ENCODE measurements at places on chromosomes 6 and 20.
A peak's percentile ranks its signal among the peaks of the same experiment; 100 is the strongest.

DNA sequence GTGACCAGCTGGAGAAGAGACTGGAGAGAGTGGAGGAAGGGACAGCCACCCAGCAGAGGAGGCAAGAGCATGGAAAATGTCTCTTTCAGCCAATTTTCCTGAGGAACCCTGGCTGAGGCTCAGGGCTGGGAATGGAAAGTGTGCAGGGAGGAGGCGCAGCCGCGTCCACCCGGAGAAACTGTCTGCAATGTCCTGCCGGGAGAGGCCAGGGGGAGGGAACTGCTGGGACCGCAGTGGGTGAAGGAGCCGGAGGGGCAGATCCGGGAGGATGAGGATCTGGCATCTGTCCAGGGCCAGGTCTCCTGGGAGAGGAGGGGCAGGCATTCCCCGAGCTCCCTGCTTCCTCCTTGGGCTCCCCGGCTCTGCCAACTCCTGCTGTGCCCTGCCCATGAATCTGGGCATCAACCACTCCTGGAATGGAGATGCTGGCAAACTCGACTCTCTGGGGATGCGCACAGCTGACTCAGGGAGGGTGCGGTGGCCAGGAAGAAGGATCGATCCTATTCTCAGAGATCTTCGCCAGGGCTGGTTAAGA lies 17.4 kb upstream of the HM13 start:
- no peak for DNase-seq

DNA sequence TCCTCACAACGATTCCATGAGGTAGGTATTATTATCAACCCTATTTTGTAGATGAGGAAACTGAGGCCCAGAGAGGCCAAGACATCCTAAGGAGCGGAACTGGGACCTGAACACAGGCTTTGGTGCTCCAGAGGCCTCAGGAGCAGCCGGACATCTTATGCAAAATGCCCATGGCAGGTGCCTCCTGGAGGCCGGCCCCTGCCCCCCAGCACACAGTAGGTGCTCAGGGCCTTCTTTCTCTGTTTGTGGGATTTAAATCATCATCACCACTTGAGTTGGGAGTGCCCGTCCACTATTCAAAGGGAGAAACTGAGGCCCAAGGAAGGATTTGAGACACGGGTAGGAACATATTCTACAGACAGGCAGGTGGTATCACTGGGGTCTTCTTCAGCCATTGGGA lies 41.2 kb downstream of the CEBPB start:
- no peak for DNase-seq

- no peak for DNase-seq
Observed at GRCh38 chr6:141562186-141562811, 570.4 kb upstream of the GJE1 start.

DNA sequence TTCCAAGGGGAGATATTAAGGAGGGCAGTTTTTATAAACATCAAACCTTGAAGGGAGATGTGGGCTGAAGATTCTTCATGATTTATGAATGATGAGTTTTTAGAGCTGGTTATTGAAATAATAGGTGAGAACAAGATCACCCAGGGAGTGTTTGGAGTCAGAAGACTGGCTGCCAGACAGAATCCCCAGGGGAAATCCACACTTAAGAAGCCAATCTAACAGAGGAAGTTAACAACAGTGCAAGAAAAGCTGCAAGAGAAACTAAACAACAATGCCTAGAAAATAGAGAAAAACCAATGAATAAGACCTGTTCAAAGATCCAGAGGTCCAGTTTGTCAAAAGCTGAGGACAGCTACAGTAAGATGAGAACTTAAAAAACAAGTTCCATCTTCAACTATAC lies 167.9 kb upstream of the MAN1A1 start:
- no peak for DNase-seq

GRCh38 chr20:1391640-1392442 lies 1.0 kb downstream of the FKBP1A start:
- no peak for DNase-seq

DNA sequence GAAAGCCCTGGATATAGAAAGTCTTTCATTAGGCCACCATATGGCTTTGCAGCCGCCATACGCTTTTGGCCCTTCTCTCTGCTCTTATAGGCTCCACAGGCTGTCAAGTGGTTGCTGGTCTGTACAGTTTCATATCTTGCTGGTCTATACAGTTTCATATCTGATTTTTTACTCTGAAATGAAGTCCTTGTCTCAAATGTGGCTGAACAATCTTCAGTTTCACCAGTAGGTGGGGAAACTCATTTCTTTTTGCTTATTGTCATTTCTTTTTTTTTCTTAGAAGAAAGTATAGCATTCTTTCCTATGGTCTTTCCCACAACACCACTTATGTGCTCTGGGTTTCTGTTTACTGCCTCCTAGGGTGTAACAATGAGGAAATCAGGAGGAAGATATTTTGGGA lies 771.4 kb upstream of the MMS22L start:
- DNase-seq = no peak

GRCh38 chr20:23096097-23096496 lies 10.0 kb upstream of the CD93 start:
- DNase-seq = no peak

GRCh38 chr20:2921506-2921905 lies 48.2 kb downstream of the PTPRA start:
- no peak for DNase-seq

GRCh38 chr6:71419217-71420094 lies 130.8 kb downstream of the OGFRL1 start:
- no peak for DNase-seq

GRCh38 chr6:36120979-36121786 lies 9.1 kb upstream of the MAPK13 start:
- DNase-seq = peak; percentile 54

- DNase-seq = no peak
Observed at GRCh38 chr6:91291071-91291470, 704.2 kb upstream of the MAP3K7 start.

DNA sequence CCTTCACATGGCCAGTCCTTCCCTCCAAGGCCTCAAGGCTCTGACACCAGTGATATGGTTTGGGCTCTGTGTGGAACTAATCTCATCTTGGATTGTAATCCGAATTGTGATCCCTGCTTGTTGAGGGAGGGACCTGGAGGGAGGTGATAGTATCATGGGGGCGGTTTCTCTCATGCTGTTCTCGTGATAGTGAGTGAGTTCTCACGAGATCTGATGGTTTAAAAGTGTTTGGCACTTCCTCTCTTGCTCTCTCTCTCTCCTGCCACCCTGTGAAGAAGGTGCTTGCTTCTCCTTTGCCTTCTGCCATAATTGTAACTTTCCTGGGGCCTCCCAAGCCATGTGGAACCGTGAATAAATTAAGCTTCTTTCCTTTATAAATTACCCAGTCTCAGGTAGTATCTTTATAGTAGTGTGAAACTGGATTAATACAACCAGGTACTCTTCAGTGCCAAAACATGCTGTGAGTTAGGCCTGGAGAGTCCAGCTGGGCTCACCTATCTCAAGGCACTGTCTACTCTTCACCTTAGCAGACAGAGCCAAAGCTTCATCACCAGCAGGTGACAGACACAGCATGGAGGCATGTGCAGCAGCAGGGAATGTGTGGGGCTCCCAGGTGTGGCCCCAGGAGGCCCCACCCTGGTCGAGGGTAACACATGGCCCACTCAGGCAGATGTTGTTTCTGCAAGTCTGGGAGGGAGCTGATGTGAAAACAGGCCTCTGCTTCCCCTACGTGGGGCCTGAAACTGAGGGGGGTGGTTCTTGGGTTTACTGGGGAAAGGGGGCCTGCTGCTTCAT lies 97.5 kb upstream of the CDYL start:
- no peak for DNase-seq

DNA sequence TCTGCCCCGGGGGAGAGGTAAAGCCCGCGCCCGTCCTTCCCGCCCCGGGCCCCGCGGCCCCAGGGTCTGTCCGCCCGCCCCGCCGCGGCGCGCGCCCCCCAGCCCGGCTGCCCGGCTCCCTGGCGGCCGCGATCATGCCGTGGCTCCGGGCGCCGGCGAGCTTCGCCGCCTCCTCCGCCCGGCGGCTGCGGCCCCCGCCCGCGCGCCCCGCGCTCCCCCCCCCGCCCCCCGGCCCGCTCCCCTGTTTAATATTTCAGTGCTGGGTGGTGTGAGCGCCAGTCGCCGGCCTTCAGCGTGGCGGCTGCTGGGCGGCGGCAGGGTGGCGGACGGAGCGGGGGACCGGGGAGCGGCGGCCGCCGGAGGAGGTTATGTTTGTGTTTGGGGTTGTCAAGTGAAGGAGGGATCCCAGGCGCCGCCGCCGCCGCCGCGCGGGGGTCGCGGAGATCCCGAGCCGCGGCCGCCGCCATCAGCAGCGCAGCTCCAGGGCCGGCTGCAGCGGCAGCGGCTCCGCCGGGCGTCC lies at the start of gene HIVEP1:
HIVEP1 (plus strand) TSS at position 275 of the 520 bp plus-strand sequence. CDS start 3,317 bp downstream, outside the sequence.
- no peak for DNase-seq

DNA sequence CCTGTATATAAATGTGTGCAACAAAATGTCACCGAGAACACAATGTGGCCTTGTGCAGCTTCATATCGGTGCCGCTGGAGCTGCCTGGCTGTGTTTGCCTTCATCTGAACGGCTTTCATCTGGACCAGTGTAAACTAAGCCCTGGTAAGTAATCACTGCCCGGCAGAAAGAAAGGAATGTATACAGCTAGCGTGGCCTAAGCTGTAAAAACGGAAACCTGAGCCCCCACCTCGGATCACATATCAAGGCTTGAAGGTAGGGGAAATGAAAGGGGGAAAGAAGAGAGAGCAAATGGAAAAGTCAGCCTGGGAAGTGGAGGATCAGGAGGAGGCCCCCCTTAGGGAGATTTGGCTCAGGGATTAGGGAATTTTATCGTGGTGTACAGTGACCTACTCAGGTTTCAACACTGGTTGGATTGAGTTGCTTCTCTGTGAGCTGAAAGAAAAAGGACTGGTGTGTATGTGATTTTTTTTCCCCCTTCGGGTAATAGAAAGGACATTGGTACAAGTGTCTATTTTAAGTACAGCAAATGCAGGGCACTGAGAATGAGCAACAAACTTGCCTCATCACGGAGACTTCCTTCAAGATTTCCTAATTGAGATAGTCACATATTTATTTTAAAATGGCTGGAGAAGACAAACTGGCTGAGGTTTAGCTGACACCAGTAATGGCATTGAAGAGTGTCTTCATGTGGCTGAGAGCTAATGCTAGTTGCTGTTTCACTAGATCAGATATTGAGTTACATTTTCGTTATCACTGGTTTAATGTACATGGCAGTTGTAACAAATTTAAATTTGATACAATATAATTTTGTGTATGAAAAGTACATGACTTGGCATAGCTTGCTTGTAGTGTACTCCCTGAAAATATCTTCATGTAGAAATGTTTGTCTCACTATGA lies 3.5 kb downstream of the SOBP start:
- no peak for DNase-seq

- DNase-seq = no peak
Observed at GRCh38 chr6:129342243-129342642, 367.7 kb downstream of the ARHGAP18 start.

GRCh38 chr20:21272679-21273078 lies 30.5 kb upstream of the XRN2 start:
- DNase-seq = no peak

GRCh38 chr6:13992417-13993055 lies 67.8 kb downstream of the RNF182 start:
- no peak for DNase-seq

- DNase-seq = no peak
Observed at GRCh38 chr6:106620931-106621672, 8.2 kb downstream of the RTN4IP1 start.

DNA sequence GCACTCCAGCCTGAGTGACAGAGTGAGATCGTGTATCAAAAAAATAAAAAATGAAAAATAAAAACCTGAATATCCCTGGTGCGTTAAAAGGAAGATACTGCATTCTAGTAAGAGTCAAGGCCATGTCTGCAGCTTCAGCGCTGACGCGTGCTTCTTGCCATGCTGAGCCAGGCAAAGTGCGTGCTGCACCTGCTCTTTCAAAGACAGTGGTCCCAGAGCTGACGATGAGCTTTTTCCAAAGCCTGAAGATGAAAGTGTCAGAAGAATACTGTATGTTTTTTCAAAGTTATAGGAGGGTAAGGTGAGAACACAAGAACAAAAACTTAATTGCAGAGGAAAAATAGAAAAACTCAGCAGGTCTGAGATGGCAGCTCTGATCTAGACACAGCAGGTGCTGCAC lies 115.1 kb downstream of the RNASET2 start:
- no peak for DNase-seq

DNA sequence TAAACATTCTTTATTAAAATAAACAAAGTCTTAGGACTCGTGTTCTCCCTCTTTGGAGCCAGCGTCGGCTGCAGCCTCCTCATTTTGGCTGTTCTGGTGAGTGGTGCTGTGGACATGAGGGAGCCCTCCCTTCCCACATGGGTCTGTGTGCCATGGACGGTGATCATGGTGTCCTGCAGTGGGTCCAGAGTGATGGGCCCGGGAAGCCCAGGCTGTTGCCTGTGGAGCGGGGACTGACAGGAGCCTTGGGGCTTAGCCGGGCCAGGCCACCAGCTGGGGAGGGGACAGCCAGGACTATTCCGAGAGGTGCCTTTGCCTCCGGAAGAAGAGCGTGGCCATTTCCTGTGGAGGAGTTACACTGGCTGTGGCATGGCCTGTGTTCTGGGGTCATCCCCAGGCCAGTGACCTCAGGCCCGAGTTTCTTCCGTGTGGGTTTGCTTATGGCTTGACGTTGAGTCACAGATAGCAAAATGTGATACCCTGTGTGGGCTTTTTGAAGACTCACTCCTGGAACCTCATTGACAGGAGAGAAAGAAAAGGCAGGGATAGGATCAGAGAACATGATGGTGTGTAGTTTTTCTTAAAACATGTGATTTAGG lies 153.4 kb downstream of the DTNBP1 start:
- no peak for DNase-seq

- DNase-seq = no peak
Observed at GRCh38 chr6:48213076-48213788, 102.2 kb upstream of the PTCHD4 start.

DNA sequence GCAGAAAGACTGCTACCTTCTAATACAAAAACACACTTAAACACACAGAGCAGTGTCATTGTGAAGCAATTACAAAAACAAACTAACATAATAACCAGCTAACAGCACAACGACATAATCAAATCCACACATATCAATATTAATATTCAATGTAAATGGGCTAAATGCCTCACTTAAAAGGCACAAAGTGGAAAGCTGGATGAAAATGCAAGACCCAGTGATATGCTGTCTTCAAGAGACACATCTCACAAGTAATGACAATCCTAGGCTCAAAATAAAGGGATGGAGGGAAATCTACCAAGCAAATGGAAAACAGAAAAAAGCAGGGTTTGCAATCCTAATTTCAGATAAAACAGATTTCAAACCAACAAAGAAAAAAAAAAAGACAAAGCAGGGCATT lies 67.8 kb upstream of the HTR1E start:
- DNase-seq = no peak

GRCh38 chr20:51594236-51595057 lies 51.9 kb upstream of the NFATC2 start:
- no peak for DNase-seq

- DNase-seq = no peak
Observed at GRCh38 chr6:104928141-104928540, 28.8 kb upstream of the LIN28B start.

DNA sequence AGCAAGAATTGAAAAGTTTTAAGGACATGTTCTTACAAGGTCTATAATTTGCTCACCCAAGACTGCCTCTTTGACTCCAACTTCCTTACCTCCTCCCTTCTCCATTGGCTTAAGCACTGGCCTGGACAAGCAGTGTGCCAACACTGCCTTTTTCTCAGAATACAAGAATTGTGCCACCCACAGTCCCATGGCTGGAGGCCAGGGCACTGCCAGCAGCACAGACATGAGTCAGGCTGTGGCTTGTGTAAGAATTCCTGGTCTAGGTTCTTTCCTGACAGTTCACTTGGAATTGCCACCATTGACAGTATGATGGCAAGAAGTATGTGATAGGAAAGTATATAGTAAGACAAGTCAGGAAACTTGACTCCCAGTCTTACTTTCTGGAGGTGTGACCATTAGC lies 202.7 kb upstream of the MARCKS start:
- DNase-seq = no peak

GRCh38 chr6:17179530-17180073 lies 77.8 kb downstream of the STMND1 start:
- DNase-seq = no peak

Data from LNCaP clone FGC (cell line).